HCEC 1CT (cell line): ENCODE measurements at places on chromosomes 3 and 15.

- DNase-seq: no peak
Measured at GRCh38 chr3:12959838-12960378, 113.3 kb downstream of the IQSEC1 start.

- peak; percentile 23 for DNase-seq
Measured at GRCh38 chr3:57856675-57857074, 100.6 kb downstream of the SLMAP start.

DNA sequence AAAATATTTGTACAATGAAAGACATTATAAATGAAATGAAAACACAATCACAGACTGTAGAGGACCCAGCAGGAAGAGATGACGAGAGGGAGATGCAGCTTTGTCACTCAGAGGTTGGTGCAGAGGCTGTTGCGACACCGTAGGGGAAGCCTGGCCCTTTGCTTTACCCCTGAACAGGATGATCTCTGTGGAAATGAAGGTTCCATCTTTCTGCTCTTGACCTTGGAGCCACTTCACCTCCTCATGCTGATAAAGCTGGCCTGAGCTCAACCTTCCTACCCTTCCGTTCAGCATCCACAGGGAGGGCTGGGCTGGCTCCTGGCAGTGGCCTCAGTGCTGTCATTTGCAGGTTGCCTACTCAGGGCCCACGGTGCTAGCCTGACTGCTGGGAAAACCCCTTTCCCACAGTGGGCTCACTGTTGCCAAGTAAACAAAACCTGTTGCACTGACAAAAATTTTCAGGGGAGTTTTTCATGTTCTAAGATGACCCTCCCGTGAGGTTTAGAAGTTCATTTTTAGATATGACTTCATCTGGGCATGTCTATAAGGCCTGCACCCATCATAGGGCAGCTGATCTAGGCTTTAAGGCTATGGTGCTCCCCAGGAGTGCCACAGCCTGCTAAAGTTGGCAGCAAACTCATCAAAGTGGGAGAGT is 3.0 kb upstream of the CD80 start:
- no peak for DNase-seq

DNA sequence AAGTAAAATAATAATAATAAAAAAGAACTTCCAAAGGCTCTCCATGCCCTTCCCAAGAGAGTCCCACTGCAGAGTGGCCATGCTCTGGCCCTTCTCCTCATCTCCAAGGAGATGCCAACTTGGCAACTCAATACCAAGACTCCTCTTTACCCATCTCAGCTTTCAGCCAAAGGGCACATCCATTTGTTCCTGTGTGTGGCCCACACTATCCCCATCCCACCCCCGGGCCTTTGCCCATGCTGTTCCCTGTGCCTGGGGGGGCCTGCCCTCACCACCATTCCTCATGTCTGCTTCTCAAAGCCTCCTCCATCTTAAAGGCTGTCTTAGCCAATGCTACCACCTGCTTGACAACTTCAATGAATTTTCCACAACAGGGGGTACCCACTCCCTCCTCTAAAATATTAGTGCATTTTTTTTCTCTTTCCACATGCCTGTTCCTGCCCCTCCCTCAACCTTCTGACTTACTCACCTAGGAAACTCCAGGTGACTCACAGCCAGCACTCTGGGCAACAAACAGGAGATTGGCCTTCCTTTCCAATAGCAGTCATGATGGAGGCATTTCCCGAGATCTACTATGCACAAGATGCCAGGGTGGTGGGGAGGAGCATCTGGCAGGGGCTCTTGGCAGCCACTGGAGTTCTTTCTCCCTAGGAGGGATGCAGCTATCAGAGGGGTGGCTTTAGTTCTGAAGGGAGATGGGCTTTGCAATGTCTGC is 109.4 kb upstream of the SMAD3 start:
- peak; percentile 33 for DNase-seq

DNA sequence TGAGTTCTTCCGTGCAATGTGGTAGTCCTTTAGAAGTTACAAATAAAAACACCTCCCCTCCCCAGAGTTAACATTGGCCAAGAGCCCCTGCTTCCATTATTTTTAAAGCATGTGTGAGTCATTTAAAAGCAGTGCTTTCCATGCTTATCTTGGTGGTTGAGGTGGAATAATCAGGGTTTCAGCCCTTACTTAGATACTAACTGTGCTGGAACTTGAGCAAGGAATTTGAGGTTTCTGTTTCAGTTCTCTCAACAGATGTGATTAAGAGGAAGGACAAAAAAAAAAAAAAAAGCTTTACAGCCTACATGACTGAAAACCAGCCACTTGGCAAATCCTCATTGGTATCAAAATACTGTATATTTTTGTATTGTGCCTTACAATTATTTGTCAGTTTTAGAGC is 64.5 kb downstream of the CGNL1 start:
- no peak for DNase-seq
